K562 (cell line): ENCODE measurements at places on chromosomes 12 and 14. TPM values are rescaled to one million over a fixed set of nuclear protein-coding genes. Genes with fewer than 3 reads are reported as not detected.

DNA sequence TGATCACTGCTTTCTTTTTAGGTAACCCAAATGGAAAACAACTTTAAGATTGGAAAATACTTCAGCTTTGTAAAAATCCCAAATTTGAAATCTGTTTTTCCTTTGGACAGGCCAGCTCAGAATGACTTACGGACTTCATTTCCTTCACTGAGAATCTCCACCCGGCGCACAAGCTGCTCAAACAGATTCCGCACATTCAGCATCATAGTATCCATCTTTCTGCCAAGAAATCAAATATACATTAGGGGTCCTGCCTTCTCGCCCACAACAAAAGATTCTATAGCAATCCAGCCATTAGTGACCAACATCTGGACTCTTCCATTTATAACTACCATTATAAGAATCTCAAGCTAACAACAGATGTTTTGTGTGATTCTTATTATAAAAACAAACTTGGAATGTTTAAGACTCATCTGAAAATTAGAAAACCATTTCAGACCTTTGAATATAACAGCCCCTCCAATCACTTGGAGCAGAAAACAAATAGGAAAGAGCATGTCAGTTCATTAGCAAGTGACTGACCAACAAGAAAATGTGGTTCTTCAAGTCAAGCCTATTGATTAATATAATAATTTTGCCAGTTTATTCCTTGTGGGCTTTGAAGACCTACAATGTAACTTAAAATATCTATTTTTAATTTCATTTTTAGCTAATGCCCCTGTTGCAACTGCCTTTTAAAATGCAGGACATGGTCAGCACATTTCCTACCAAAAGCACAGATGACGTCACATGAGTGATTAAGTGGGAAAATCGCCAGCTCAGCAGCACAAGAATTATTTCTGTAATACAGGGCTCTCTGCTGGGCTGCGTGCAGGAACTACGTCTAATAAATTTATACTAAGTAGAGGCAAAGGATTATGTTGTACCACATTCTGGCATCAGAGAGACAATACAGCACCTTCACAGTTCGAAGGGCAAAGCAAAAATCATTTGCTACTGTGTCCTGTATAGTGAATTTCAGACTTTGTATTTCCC lies 8.5 kb downstream of the RACGAP1 start:
- no peak for DNase-seq

GRCh38 chr14:59424341-59425071 lies 40.7 kb downstream of the GPR135 start:
- DNase-seq = no peak

- no peak for DNase-seq
Observed at GRCh38 chr12:10031771-10032175, 1.3 kb downstream of the CLEC9A start.

SLC25A21 gene
- 25.1 and 28.7 TPM in 2 replicates for total RNA-seq

CABP1 gene
- total RNA-seq = not detected in 2 replicates

DIO2 gene
- not detected in 2 replicates for total RNA-seq

SIX1 gene
- total RNA-seq = 0.49 and 0.76 TPM in 2 replicates
